Stimulated activated CD8-positive, alpha-beta memory T cell treated with anti-CD3 and anti-CD28 coated beads, Interleukin-4, amount 100 ng/mL, for 1 hour (primary cell): ENCODE measurements at places on chromosomes 4 and X.

DNA sequence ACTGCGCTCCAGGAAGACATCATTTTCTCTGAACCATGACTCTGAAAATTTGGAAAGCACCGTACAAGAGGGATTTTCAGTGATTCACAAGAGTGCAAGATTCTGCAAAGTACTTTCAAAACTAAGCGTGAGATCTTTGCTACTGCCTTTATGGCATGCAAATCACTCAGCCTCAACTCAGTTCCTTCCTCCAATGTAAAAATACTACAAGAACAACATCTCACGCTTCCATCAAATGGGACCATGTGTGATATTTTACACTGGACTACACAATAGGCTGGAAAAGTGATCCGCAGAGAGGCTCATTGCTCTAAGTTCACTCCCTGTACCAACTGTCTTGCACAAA lies 674 bp upstream of the IL15 start:
- no peak for DNase-seq

- DNase-seq: no peak
These were observed 342.7 kb downstream of the PDGFC start for GRCh38 chr4:156628858-156629257.

- no peak for DNase-seq
These were observed 149.3 kb downstream of the RASL11B start for GRCh38 chr4:53011259-53011905.

- no peak for DNase-seq
These were observed 50.7 kb downstream of the SNX12 start for GRCh38 chrX:71017396-71017939.

- no peak for DNase-seq
These were observed 12.1 kb downstream of the PPA2 start for GRCh38 chr4:105461621-105462382.

DNA sequence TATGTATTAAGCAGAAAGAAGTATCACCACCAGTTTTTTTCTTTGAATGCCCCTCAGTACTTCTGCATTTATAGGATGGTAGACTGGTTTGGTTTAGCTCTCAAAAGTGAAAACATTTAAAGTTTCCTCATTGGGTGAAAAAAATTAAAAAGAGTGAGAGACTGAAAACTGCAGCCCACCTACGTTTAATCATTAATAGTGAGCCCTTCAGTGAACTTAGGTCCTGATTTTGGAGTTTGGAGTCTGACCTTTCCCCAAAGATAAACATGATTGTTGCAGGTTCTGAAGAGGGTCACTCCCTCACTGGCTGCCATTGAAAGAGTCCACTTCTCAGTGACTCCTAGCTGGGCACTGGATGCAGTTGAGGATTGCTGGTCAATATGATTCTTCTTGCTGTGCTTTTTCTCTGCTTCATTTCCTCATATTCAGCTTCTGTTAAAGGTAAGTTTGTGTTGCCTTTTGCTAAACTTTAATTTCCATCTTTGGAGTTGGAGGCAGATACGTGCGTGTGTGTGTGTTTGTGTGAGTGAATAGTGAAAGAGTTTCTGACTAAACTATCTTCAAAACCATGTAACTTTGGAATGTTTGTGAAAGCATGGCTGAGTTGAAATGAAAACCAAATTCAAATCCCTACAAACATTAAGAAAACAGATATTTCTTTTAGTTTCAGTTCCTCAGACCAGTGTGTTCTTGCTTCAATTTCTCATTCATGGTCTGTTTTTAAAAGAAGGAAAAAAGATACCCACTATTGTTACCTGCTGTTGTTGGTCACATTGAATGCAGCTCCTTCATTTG lies at the start of gene MTTP:
TSS of gene MTTP (plus strand) at position 295 of the 795 bp plus-strand sequence. CDS start at position 381, 86 bp downstream.
- DNase-seq: no peak

GRCh38 chrX:9906919-9907318 lies 60.2 kb upstream of the CLDN34 start:
- no peak for DNase-seq

GRCh38 chr4:83191026-83191425 lies 76.5 kb upstream of the PLAC8 start:
- DNase-seq: no peak

DNA sequence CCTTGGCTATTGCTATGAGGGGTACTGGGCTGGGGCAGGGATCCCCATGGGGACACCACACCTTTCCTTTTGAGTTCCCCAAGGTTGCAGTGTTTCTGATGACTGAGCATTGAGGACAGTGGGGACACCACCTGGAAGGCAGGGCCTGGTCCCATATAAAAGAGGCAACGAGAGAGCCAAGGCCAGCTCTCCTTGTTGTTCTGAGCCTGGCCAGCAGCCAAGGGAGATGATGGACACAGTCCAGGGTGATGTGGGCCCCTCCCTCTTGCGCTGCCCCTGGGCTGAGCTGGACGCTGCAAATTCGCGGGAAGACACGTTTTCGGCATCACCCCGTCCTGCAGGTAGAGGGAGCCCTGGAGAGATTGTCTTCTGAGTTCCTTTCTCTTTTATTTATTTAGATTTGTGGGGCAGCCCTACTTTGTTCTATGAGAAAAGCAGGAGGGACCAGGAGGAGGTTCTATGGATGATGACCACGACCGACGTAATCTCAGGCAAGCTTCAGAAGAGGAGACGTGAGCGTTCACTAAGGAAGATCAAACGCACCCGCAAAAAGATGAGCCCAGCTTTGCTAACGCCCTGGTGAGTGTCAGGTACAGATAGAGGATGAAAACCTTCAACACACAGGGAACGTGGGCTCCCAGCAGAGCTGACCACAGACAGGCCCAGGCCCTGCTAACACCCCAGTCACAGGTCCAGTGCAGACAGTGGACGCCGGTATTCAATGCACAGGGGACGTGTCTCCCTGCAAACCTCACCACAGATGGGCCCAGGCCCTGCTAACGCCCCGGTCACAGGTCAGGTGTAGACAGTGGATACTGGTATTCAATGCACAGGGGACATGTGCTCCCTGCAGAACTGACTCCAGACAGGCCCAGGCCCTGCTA lies 97.4 kb downstream of the SHOX start:
- DNase-seq: no peak

- DNase-seq: no peak
These were observed 22.3 kb downstream of the TEC start for GRCh38 chr4:48247142-48247877.

- DNase-seq: no peak
These were observed 10.8 kb upstream of the SFRP2 start for GRCh38 chr4:153799694-153800074.

DNA sequence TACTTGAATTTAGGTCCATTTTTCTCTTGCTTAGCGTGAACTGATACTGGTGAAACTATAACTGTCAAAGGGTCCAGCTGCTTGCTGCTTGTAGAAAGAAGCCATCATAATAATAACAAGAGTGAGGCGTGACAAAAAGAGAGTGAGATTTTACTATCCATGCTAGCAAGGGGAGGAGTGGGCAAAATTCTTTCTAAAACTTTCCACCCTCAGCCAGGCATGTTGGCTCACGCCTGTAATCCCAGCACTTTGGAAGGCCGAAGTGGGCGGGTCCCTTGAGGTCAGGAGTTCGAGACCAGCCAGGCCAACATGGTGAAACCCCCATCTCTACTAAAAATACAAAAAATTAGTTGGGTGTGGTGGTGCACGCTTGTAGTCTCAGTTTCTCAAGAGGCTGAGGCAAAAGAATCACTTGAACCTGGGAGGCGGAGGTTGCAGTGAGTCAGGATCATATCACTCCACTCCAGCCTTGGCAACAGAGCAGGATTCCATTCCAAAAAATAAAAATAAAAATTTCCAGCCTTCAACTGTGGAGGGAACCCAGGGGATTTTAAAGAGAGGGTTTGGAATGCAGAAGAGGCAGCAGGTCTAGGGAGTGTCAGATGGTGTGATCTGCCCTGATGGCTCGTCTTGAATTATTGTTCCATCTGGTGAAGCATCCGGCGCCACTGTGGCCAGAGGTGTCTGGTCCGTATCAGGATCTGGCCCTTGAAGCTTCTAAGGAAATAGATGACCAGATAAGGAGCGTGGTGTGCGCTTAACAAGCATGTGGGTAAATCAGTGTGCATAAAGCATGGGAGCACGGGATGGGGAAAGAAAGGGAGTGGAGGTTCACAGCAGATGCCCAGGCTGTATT lies 51.8 kb downstream of the LRP2BP start:
- no peak for DNase-seq

- DNase-seq: no peak
These were observed 10.9 kb downstream of the GPAT3 start for GRCh38 chr4:83546786-83547185.

- no peak for DNase-seq
These were observed 14.7 kb downstream of the DCK start for GRCh38 chr4:71008196-71008595.

GRCh38 chr4:101366331-101366730 lies 19.0 kb upstream of the PPP3CA start:
- DNase-seq: no peak

DNA sequence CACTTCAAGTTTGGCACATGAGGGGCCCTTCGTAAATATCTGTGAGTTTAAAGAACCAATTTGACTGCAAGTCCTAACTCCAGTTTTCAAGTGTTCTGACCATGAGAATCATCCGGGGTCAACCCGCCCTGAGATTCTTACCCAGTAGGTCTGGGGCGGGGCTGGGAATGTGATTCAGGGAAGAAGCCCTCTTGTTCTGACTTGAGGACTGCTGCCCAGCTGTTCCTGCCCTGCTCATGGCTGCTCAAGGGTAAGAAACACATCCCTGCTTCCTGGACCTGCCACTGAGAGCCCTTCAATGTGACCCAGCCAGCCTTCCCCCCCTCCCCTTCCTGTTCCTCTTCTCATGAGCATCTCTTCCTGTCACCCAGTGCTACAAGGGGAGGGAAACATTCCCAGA lies 92.7 kb upstream of the PGRMC2 start:
- DNase-seq: no peak

- no peak for DNase-seq
These were observed 1082.0 kb downstream of the RAPGEF2 start for GRCh38 chr4:160184884-160185283.

- DNase-seq: no peak
These were observed 34.9 kb downstream of the FTHL17 start for GRCh38 chrX:31036895-31037294.

DNA sequence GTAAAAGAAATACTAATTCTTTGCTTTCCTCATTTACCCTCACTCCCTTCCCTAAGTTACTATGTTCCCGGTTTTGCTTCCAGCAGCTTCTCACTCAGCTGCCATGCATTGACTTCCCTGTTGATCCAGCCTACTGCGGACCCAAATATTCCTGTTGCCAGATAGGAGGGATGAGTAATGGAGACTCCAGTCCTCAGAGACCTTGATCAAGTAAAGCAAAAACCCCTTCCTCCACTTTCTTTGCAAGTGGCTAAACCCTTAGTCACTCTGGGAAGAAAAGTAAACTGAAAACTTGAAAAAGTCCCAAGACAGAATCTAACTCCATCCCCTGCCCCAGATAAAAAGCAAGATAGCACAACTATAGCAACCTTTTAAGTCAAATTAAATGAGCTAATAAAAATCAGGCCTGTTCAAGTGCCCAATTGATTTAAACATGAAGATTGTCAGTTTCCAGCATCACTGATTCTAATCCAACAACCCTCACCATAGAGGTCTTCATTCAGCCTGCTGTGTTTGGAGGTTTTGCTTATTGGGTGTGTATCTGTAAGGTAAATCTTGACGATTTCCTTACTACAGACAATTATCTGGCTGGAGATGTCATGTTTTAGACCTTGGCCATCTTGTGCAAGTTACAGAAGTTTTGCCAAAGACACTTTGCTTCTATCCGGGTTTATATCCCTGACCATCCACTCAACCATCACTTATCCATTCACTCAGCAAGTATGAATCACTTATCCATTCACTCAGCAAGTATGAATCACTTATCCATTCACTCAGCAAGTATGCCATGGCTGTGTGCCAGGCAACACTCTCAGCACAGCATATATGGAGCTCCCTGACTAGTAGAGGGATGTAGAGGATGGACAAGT lies 17.6 kb downstream of the FGFBP1 start:
- no peak for DNase-seq

- no peak for DNase-seq
These were observed 100.7 kb upstream of the MAMLD1 start for GRCh38 chrX:150262456-150262855.

GRCh38 chr4:48225368-48226141 lies 44.1 kb downstream of the TEC start:
- DNase-seq: no peak

- DNase-seq: no peak
These were observed 409.3 kb downstream of the GASK1B start for GRCh38 chr4:157763490-157763889.

- DNase-seq: no peak
These were observed 40.6 kb downstream of the MRPL1 start for GRCh38 chr4:77903186-77903585.

DNA sequence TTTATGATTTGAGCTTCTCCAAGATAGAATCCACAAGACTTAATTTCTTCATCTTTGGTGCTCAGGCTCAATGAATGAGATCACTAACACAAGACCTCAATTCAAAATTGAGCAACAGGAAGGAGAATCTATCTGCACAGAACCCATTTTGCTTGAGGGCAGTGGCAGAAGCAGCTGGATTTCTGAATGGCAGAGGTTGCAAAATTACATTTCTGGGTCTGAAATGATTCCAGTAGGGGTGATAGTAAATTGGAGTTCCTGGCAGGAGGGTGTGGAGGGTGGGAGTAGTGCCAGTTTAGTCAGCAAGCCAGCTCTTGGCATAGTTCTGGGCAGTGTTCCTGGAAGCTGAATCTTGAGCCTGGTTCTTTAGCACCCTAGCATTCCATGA lies 281.1 kb downstream of the SLC7A11 start:
- DNase-seq: no peak

DNA sequence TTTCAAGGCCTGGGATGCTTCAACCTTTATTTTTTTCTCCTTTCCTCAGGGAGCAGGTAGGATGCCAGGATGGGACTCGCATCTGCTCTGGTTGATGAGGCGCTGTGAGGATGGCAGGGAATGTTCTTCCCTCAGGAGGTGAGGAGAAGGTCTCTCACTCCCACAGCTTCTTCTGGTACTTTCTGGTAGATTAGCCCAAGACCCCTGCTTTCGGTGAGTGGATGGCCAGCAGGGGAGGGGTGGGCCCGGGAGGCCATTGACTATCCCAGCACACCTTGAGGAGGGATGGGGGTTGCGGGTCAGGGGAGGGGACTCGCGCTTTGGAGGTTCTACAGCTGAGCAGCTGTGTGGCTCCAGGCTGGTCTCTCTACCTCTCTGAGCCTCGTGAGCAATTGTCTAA lies 14.8 kb downstream of the CYTL1 start:
- no peak for DNase-seq
